T-helper 2 cell (primary cell): ENCODE measurements at places on chromosomes 6 and 20.

DNA sequence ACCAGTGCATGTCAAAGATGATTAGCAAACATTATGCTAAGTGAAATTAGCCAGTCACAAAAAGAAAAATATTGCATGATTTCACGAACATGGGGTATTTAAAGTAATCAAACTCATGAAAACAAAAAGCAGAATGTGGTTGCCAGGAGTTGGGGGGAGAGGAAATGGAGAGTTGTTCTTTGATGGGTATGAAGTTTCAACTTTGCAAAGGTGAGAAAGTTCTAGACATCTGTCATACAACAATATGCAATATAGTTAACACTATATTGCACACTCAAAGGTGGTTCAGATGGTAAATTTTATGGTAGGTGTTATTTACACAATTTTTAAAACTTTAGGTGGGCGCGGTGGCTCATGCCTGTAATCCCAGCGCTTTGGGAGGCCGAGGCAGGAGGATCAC is 13.4 kb upstream of the GCNT2 start:
- DNase-seq, result no peak

- DNase-seq, result no peak
Measured at GRCh38 chr6:166435574-166435973, 52.8 kb upstream of the MPC1 start.

- peak; percentile 25 for DNase-seq
Measured at GRCh38 chr6:293193-294174, 1.2 kb downstream of the DUSP22 start.

DNA sequence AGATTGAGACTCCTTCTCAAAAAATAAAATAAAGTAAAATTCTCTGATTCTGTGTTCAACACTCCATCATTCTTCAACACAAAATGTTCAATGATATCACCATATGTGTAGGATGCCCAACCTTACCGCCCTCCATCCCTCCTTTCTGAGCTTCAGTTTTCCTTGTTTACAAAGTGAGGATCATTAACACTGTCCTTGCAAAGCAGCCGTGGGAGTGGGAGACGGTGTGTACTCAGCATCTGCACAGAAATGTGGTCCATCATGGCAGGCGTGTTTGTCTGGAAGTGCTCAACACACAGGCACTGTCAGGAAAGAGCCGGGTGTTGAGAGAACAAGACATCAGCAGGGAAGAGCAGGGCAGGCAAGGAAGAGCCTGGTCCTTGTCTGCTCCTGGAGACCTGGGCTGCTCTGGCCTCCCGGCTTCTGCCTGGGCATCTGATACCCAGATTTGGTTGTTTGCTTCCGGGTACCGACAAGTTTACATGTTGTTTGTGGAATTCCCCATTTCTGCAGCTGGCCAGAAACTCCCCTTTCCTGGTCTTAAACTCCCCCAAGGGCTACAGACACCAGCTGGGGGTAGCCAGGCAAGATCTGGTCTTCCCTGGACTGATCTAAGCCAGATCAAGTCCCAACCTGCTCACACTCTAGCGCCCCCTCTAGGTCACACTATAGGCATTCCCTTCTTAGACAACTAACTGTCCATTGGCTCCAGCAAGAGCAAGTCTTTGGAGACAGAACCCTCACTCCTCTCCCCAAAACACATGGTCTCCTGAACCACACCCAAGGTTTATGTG is 26.7 kb upstream of the TTPAL start:
- DNase-seq, result peak; percentile 29

DNA sequence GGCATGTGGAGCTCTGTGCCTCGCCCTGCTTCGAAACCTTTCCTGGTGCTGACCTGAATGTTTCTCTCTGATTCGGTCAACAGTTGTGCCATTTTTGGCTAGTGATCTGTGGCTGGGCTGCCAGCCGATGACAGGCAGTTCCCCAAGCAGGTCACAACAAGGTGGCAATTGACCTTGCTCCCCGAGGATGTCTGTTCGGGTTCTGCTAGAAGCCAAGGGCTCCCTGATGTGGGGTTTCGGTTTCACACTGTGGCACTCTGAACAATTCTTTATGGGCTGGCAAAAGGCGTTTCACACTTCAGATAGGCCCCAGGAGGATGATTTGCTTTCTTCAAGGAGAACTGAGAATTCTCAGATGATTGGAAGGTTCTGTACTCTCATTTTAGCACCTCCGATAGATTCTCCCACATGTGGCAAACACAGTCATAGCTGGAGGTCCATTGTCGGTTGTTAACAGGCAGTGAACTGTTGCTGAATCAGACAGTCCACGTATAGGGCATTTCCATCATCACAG is 135.6 kb downstream of the SLC24A3 start:
- DNase-seq, result no peak

GRCh38 chr6:56387621-56388414 is 140.4 kb upstream of the COL21A1 start:
- no peak for DNase-seq

- DNase-seq, result no peak
Measured at GRCh38 chr6:37279366-37280134, 21.6 kb upstream of the TMEM217 start.

- DNase-seq, result no peak
Measured at GRCh38 chr6:111173946-111174345, 86.6 kb downstream of the SLC16A10 start.

DNA sequence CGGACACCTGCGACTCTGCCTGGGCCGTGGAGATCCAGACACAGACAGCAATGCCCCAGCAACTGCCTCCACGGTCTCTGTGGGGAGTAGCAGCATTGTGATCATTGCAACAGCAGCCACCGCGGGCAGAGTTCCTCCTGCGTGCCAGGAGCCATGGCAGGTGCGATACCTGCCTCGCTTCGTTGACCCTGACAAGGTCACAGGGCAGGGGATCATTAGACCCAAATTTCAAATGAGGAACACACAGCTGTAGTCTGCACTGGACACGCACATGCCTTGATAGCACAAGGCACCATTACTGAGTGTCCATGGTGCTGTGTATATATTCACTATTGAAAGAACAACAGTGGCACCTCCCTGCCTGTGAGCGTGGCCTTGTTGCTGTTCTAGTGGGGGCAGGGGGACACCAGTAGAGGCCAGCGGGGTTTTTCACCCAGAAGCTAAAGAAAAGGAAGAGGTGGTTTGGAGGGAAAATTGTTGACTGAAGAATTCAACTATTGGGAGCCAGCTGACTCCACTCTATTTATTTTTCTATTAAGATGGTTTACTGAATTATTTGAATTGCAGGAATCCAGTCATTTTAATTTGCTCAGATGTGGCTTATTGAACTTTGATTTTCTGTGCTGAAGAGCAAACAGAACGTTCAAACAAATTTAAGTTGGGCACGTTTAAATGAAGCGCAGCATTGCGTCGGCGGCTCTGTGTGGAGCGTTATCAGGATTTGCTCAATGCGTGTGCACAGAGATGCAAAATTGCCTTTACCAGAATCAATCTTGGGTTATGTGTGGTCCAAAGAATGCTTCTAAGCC is 60.2 kb upstream of the RPS6KA2 start:
- no peak for DNase-seq

- no peak for DNase-seq
Measured at GRCh38 chr6:110367825-110368224, 9.7 kb upstream of the METTL24 start.

GRCh38 chr20:1185790-1186334 is 1.1 kb upstream of the TMEM74B start:
- no peak for DNase-seq

DNA sequence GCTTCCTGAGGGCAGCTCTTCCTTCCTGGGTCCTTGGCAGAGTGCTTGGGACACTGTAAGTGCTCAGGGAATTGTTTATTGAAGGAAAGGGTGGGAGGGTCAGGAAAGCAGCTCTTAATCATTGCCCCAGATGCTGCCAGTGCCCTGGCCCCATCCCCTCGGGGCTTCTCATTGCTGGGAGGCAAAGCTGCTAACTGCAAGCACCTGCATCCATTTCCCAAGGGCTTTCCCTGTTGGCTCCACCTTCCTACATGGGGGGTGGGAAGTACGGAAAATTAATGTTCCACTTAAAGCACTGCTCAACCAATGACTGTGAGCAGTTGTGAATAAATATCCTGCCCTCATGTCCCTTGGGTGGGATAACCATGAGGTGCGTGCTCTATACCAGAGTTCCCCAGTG is 56.4 kb downstream of the NDUFAF5 start:
- no peak for DNase-seq

GRCh38 chr20:37501940-37502339 is 19.1 kb upstream of the NNAT start:
- DNase-seq, result no peak

DNA sequence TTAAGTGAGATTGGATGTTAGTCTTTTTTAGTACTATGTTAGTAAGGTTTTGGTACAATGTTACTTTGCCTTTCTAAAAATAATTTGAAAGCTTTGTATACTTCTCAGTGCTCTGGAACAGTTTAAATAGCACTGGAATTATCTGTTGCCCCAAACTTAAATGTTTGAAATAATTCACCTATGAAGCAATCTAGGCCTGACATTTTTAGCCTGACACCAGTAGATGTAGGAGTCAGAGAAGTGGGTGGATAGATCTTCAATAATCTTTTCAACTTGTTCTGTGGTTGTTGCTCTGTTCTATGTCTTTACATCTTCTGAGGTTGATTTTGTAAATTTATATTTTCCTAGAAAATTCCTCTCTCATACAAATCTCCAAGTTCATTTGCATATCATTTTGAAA is 103.1 kb upstream of the ADGRF1 start:
- no peak for DNase-seq

- no peak for DNase-seq
Measured at GRCh38 chr6:109503327-109504224, 20.6 kb upstream of the ZBTB24 start.

GRCh38 chr6:16482702-16483314 is 244.4 kb downstream of the GMPR start:
- DNase-seq, result no peak

DNA sequence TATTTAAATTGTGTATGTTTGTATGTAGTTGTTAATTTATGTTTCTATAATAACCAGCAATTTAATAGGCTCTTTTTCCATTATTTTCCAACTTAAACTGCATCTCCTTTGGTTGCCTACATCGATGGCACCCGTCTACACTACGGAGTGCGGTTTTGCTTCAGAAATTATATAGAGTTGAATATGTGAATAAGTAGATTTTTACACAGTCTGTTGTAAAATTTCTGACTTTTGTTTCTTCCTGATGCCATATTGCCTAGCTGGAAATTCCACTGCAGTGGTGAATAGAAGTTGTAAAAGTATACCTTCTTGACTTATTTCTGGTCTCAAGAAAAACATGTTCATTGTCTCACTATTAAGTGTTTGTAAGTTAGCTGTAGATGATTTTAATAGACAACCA is 404.1 kb upstream of the EPHA7 start:
- no peak for DNase-seq

DNA sequence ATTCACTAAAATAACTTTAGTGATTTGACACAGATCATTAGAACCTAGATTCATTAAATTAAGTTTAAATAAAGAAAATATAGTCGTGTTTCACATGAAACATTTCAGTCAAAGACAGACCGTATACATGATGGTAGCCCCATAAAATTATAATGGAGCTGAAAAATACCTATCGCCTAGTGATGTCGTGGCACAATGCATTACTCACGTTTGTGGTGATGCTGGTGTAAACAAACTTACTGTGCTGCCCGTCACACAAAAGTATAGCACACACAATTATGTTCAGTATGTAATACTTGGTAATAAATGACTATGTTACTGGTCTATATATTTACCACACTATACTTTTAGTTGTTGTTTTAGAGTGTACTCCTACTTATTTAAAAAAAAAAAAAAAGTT is 17.3 kb downstream of the DST start:
- DNase-seq, result no peak

DNA sequence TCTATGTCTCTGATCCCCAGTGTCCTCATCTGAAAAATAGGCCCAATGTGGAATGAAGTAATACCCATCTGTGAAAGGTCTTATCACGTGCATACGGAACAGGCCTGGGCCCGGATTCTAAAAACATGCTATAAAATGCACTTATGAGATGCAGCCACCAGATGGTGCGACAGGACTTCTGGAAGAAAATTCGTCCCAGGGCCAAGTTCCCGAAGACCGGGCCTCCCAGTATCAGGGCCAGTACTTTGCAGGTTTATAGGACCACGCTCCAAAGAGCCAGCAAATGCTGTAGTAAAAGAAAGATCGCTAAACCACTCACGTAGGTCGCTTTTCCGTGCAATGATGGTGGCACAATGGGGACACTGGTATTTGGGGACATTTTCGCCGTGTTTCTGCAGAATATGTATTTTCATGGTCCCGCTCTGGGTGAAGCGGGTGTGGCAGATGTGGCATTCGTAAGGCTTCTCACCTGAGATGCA is 10.6 kb downstream of the CTCFL start:
- peak; percentile 11 for DNase-seq

- no peak for DNase-seq
Measured at GRCh38 chr6:105278813-105279212, 99.0 kb upstream of the POPDC3 start.

- no peak for DNase-seq
Measured at GRCh38 chr6:148082696-148083095, 259.9 kb upstream of the SASH1 start.

- DNase-seq, result no peak
Measured at GRCh38 chr20:53826597-53827291, 233.1 kb upstream of the ZNF217 start.

DNA sequence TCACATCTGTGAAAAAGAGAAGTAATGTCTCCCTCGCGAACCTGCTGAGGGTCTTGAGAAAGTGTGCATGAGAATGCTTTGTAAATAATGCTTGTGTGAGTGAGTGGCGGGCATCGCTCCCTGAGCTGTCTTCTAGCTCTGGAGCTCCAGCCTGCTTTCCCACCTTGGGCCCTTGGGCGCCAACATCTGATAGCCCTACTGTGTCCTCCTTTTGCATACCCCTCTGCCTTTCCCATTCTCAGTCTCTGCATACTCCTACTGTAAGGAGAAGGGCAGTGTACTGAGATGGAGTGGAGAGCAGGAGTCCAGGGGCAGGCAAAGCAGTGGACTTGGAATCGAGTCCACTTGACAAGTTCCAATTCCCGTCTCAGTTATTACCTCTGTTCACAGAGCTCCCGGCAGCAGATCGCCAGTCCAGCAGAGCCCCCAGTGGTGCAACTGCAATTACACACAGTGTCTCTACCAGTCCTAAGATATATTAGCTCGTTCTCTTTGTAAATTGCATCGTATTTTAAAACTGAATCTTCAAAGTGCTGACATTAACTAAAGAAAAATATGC is 847 bp upstream of the NCR2 start:
- DNase-seq, result no peak

- no peak for DNase-seq
Measured at GRCh38 chr20:12409501-12409900, 491.8 kb downstream of the BTBD3 start.

DNA sequence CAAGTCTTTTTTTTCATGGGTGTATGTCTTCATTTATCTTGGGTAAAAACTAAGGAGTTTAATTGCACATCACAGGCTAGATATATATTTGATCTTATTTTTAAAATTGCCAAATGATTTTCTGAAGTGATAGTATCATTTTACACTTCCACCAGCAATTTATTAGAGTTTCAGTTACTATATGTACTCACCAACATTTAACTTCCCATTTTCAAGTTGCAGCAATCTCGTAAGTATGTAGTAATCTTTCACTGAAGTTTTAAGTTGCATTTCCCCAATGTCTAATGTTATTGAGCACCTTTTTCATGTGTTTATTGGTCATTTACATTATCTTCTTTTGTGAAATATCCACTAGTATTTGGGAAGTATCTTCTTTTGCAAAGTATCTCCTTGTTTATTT is 277.4 kb upstream of the CNR1 start:
- DNase-seq, result no peak

GRCh38 chr20:13492001-13492481 is 146.7 kb downstream of the TASP1 start:
- DNase-seq, result no peak
